AG20443 (cell line): ENCODE measurements at places on chromosomes 12 and 14.
A peak's percentile ranks its signal among the peaks of the same experiment; 100 is the strongest.

- no peak for DNase-seq
Observed at GRCh38 chr12:6779708-6780432, 7.5 kb downstream of the LAG3 start.

GRCh38 chr14:68782091-68782981 lies 10.5 kb downstream of the ZFP36L1 start:
- DNase-seq = no peak

- DNase-seq = no peak
Observed at GRCh38 chr14:41749429-41749828, 142.8 kb downstream of the LRFN5 start.

DNA sequence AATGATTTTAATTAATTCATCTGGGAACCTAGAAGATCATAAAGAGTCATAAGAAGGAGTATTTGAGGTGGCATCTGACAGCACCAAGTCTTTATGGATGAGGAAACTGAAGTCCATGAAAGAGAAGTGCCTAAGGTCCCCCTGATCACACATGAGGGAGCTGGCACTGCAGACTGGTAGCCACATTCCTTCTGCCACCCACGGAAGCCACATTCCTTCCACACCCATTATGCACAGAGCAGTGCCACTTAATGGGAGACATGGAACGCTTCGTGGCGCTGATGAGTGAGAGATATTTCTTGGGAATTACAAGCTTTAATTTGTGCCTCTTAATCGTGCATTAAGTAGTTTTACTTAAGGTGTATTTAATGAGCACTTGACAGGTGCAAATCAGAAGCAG lies 139.3 kb upstream of the NTF3 start:
- DNase-seq = no peak

GRCh38 chr12:129193263-129193871 lies 340.1 kb downstream of the GLT1D1 start:
- DNase-seq = no peak

- no peak for DNase-seq
Observed at GRCh38 chr14:68111097-68111852, 291.7 kb downstream of the RAD51B start.

DNA sequence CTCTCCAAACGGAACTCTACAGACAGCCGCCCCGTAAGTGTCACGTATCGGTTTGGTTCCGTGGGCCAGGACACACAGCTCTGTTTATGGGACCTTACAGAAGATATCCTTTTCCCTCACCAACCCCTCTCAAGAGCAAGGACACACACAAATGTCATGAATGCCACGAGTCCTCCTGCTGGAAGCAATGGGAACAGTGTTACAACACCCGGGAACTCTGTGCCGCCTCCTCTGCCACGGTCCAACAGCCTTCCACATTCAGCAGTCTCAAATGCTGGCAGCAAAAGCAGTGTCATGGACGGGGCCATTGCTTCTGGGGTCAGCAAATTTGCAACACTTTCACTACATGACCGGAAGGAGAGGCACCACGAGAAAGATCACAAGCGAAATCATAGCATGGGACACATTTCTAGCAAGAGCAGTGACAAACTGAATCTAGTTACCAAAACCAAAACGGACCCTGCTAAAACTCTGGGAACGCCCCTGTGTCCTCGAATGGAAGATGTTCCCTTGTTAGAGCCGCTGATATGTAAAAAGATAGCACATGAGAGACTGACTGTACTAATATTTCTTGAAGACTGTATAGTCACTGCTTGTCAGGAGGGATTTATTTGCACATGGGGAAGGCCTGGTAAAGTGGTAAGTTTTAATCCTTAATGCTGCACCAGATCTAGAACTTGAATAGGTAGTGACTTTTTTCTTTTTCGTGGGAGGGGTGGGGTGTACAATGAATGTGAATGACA lies 69.7 kb downstream of the WDR20 start:
- peak; percentile 56 for DNase-seq

DNA sequence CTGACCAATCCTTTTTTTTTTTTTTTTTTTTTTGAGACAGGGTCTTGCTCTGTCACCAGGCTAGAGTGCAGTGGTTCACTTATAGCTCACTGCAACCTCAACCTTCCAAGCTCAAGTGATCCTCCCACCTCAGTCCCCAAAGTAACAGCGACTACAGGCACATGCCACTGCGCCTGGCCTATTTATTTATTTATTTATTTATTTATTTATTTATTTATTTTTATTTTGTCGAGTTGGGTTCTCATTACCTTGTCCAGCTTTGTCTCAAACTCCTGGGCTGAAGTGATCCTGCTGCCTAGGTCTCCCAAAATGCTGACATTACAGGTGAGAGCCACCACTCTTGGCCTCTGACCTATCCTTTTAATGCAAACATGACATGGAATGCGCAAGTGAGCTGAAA lies 124.4 kb downstream of the GXYLT1 start:
- DNase-seq = no peak

DNA sequence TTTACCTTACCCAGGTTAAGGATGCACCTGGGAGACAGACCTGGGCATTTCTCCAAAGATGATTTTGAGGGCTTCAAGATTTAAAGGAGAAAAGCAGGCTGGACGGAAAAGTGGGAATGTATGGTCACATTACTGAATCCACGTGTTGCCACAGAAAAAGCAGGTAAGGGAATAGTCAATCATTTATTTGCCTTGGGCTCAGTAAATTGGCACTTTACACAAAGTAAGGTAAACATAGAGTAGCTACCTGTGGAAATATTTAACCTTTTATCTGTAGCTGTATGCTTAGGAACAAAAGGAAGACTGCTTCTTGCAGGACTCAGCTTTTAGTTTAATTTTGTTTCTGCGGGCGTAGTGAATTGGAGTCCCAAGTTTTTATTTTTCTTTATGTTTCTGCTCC lies 153.3 kb downstream of the SLCO1B3 start:
- no peak for DNase-seq

DNA sequence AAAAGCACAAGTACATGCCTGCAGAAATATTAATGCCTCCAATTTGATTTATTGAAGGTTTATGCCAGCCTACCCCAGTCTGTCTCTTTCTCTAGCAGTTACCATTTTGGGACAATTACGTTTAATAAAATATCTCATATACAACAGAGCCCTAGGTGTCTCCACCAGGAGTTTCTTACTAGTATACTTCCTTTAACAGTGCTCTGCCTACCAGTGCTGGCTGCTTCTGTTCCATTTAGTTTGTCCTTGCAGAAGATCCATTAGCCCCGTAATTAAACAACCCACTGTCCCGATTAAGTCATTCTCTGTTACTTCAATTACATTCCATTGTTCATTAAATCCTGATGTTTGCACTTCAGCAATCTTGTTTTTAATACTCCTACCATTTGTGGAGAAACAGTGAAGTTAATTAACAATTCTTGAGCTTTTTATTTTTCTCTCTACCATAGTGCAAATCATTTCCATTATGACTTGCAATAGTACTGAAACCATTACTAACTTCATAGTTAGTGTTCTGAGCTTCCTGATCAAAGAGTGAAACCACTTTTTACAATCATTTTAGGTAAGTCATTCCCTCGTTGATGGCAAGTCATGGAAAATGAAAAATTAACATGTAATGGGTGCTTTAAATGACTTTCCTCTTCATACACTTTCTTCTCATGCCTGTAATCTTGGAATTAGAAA lies 121.1 kb downstream of the PLXNC1 start:
- no peak for DNase-seq

- peak; percentile 26 for DNase-seq
Observed at GRCh38 chr12:110742096-110742717, 484 bp downstream of the PPP1CC start.

- DNase-seq = no peak
Observed at GRCh38 chr12:2248901-2249381, 196.2 kb downstream of the CACNA1C start.

DNA sequence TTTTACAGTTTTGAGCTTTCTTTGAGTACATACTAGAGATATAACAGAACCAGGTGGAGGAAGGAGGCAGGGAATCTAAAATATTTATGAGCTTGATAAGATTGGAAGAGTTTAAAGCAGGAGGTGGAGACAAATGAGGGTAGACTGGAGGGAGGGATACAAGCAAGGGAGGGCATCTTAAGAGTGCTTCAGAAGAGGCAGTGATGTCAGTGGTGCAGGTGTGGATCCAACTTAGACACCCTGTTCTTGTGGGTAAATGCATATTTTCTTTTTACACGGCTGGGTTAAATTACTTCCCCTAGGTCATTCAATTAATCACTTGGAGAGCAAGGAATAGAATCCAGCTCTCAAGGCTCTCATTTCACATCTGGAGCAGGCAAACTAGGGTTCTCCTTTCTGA lies 146.1 kb upstream of the LRIG3 start:
- DNase-seq = no peak

- no peak for DNase-seq
Observed at GRCh38 chr12:130754234-130754901, 38.3 kb upstream of the RIMBP2 start.

- DNase-seq = no peak
Observed at GRCh38 chr14:35339761-35340406, 47.7 kb downstream of the PSMA6 start.

- no peak for DNase-seq
Observed at GRCh38 chr12:55072083-55072482, 52.3 kb downstream of the NEUROD4 start.

DNA sequence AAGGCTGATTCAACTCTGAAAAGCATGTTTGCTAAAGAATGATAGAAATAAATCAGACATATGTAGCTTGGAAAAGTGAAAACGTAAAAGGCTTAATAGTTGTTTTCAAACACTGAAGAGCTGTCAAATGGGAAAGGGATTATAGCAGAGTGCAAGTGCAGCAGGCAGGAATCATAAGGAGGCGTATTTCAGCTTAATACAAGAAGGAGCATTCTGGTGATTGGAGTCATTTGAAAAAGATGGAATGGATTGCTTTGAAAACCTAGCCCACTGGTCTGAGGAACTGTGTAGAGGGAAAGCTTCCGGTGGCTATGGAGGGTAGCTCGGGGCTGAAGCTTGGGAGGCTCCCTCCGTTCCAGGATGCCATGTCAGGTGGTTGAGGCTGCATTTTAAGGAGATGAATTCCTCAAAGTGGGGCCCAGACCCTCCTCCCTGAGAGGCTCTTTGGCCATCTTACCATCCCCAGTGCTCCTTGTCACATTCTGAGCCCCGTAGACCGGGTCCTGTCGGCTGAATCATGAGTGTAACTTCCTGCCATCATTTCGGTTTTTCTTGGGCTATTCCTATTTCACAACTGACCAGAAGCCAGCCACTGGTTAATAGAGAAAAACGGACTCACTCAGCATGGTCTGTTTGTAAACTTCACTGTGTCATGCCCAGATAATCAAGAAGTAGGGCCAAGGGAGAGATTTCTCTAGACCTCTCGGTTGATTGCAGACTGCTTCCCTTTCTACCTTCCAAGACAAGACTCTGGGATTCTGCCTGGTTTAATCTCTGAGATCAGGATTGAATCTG lies 6.5 kb downstream of the WNT5B start:
- no peak for DNase-seq

DNA sequence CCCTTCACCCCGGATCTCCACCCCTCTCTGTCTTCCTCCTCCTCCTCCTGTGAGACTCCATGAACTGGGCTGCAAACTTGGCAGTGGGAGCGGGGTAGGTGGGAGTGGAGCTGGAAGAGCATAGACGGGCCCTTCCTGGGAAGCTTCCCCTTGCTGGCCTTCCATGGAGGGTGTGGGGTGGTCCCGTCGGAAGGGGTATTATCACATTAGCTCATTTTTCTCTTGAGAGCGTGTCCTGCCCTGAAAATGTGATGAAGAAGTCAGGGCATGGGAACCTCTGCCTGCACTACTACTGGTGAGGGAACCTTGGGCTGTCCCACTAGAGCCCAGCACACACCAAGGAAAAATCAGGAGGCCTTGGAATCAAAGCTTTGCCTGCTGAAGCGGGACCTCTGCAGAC lies 66.5 kb downstream of the CACNA1C start:
- peak; percentile 33 for DNase-seq

GRCh38 chr14:48563489-48563888 lies 888.1 kb upstream of the MDGA2 start:
- no peak for DNase-seq

GRCh38 chr14:53683229-53683628 lies 273.4 kb downstream of the BMP4 start:
- no peak for DNase-seq

GRCh38 chr12:325906-326305 lies 63.2 kb downstream of the KDM5A start:
- DNase-seq = no peak

- no peak for DNase-seq
Observed at GRCh38 chr12:122868471-122869177, 27.3 kb downstream of the VPS37B start.

GRCh38 chr14:80784820-80785219 lies 156.7 kb downstream of the CEP128 start:
- no peak for DNase-seq

- no peak for DNase-seq
Observed at GRCh38 chr14:74737753-74738325, 24.9 kb downstream of the FCF1 start.

- DNase-seq = peak; percentile 83
Observed at GRCh38 chr14:89425931-89426330, 8.9 kb upstream of the FOXN3 start.

GRCh38 chr14:69848903-69849391 lies 30.3 kb upstream of the SMOC1 start:
- DNase-seq = no peak

DNA sequence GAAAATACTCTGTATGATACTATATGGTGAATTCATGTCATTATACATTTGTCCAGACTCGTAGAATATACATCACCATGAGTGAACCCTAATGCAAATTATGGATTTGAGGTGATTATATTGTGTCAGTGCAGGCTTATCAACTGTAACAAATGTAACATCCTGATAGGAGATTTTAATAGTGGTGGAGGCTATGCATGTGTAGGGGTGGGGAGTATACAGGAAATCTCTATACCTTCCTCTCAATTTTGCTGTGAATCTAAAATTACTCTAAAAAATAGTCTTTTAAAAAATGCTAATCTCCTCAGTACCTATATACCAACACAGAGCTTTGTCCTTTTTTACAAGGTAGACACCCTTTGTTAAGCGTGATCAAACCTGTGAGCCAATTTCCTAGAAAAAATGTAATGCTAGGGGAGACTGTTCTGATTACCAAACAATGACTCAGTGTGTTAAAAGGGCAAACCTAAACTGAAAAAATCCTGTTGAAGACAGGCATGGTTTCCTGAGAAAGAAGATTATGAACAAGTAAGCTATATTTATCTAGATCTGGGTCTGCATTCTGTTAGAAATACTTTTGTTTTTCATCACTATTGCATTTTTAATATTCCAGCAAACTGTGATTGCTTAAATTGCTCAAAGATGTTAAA lies 170.9 kb downstream of the DUSP6 start:
- DNase-seq = peak; percentile 52

DNA sequence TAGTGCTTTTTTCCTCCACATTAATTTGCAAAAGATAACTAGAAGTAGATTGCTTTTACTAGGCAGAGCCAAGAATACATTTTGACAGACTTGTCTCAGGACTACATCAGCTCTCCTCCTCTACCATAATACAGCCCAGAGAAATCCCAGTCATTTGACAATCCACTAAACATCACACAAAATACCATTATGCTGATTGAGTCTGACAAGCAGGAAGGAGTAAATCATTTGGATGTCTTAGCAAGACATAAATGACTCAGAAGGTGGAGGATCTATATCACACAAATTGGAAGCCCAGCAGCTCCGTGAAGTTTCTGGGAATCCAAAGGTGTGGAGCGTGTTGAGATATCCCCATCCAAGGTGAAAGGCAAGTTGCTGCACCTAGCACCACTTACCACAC lies 75.4 kb upstream of the FKBP4 start:
- no peak for DNase-seq
